ENCODE measurements at places on chromosomes 3 and 15. TPM values are rescaled to one million over a fixed set of nuclear protein-coding genes. Genes with fewer than 3 reads are reported as not detected.

The PLSCR4 gene
- total RNA-seq: 8.3 TPM

DNA sequence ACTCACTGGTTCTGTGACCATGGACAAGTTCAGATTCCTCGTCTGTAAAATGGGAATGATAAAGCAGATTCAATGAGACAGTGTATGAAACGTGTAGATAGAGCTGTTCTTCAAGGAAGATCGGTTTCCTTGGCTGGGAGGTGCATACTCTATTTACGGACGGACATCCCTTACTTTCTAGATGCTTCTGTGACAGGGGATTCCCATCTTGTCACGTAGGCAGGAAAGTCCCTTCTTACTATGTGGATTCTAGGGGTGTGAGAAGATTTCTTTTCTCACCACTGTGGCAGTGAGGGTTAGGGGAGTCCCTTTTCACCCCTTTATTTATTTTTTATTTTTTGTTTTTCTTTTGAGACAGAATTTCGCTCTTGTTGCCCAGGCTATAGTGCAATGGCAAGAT is 180.9 kb upstream of the TBL1XR1 start:
- DNase-seq: no peak

The LSMEM2 gene
- total RNA-seq: 0.55 TPM

DNA sequence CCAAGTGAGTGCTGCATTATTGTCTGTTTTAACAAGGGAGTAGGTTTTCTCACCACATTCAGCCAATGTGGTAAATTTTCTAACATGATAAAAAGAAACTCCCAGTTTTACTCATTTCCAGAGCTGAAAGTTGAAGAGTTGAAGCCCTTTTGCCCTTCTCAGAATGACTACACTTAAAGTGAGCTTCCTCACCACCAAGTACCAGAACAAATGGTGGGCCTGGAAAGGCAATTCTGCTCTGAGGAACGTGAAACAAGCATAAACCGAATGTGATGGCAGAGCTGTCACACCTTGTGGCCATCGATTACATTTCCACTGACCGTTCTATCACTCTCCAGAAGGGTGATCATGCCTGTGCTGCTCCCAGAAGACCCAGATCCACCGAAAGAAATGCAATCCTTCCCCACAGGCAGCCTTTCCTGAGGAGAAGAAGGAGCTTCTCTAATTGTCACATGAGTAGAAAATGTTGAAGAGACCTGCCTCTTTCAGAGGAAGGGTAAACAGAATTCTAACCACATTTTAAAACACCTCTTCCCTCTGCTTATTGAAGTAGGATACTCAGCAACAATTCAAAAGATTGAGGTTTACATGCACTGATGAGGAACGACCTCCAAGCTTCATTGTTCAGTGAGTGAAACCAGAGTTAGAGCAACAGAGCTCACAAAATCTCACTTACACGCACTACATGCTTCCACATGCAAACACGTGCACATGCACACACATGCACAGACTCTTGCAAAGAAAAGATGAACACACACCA is 21.4 kb upstream of the CCR9 start:
- DNase-seq: no peak

The ARGFX gene
- total RNA-seq: not detected

- DNase-seq: no peak
These were observed 4.0 kb downstream of the MAP2K1 start for GRCh38 chr15:66390678-66391077.

DNA sequence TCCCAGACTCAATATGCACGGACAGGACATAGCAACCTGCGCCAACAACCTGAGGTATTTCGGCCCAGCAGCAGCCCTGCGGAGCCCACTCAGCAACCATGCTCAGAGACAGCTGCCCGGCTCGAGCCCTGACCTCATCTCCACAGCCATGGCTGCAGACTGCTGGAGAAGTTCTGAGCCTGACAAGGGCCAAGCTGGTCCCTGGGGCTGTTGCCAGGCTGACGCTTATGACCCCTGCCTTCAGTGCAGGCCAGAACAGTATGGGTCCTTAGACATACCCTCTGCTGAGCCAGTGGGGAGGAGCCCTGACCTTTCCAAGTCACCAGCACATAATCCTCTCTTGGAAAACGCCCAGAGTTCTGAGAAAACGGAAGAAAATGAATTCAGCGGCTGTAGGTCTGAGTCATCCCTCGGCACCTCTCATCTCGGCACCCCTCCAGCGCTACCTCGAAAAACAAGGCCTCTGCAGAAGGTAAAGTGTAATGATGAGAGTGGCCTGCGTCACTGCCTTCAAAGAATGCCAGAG is 25.5 kb downstream of the TMEM41A start:
- no peak for DNase-seq

The DTWD1 gene
- 24.5 TPM for total RNA-seq

Measured in PC-9 (cell line).